CD4-positive, alpha-beta T cell treated with Interleukin-6 at 100 ng/mL for 8 hours (primary cell): ENCODE measurements at places on chromosomes 5 and 9.
A peak's percentile ranks its signal among the peaks of the same experiment; 100 is the strongest.

DNA sequence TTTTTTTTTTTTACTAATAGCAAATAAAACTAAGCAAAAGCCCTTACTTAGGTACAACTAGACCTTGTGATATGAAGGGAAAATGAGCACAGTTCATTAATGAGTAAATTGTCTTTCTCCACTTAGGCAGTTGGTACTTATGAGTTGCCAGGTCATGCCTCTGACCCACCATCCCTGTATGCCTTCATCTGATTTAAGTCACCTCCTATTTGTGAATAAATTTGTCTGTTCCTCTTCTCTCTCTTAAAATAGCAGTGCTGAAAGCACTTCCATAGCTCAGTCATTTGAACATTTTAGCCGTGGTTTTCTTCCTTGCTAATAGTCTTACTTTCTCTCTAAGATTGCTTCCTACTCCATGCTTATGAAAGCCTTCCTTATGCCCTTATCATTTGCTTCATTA lies 61.4 kb downstream of the SLC44A1 start:
- no peak for DNase-seq

DNA sequence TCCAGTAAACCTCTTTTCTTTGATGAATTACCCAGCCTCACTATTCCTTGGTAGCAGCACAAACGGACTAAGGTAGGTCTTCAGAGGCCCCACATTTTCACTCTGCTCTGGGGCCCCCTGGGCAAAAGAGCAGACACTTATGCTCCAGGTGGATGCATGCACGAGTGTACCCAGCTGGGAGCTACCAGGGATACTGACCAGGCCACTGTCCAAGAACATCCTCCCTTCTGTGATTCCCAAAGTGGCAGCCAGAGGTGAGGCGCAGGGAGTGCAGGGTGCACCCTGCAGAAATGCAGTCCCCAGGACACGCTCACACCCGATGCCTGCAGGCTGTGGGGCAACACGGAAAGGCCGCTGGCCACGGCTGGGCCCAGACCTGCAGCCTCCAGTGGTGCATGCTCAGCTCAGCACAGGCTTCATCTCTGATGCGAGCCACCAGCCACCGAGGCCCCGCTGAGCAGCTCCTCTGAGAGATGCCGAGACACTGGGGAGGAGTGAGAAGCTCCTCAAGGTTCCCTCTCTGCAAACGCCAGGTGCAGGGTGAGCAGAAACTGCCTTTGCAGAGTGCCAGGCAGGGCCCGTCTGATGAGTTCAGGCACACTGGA lies 48.1 kb upstream of the OLFM1 start:
- no peak for DNase-seq

- DNase-seq, result peak; percentile 78
These were observed at the start of gene N4BP3 for GRCh38 chr5:178113141-178113787. Gene N4BP3, plus strand, starts transcription at chr5:178113532. Its CDS starts 6,052 bp downstream, at chr5:178119584.

- DNase-seq, result no peak
These were observed 416.8 kb downstream of the TMEM38B start for GRCh38 chr9:106111039-106111730.

- no peak for DNase-seq
These were observed 688.2 kb upstream of the CDH6 start for GRCh38 chr5:30505014-30505886.

DNA sequence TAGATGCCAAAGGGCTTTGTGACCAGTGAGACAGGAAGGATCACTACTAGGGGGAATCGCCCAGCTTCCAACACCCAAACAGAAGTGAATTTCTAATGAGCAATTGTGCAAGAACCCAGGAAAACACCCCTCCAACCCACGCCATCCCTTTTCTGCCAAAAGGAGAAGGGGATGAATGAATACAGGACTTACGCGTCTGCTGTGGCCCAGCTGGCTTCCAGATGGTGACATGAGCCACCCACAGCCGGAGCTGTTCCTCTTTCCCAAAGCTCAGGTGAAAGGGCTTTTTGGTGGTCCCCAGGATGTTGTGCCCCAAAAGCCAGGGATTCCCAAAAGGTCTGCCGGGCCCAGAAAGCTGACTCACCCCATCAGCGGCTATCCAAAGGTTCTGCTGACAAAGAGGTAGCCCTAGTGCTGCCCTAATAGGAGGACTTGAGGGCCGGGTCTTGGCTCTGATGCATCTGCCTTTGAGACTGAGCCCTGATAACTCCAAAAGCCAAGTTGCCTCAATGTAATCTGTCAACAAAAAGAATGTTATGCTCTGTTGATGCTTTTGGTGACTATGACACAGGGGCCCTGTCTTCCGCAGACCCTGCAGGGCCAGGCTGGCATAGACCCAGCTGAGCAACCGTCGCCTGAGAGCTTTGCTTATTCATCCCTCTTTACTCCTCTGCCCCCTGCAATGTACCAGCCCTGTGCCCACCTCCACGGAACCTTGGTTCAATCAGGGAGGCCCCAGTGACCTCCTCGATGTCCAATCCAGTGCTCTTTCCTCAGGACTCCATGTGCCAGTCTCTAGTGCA lies 14.5 kb downstream of the GSN start:
- DNase-seq, result no peak

- DNase-seq, result no peak
These were observed 102.3 kb downstream of the GLIS3 start for GRCh38 chr9:4197548-4197947.
